ENCODE measurements at places on chromosomes 3 and 15.

DNA sequence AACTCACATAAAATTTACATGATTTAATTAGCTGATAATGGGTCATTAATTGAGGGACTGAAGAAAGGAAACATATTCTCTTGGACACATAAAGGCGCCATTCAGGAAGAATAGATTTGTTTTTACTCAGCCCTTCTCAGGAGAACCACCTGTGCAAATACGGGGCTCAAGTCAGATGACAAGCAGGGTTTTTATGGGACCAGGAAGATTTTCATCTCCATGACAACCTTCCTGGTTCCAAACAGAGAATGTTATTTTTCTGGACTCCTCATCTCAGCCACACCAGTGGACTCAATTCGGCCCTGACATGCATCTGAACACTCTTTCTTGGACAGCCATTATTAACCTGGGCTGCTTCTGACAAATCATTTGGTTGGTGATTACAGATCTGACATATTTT lies 120.5 kb downstream of the PDZRN3 start:
- DNase-seq = peak; percentile 2

DNA sequence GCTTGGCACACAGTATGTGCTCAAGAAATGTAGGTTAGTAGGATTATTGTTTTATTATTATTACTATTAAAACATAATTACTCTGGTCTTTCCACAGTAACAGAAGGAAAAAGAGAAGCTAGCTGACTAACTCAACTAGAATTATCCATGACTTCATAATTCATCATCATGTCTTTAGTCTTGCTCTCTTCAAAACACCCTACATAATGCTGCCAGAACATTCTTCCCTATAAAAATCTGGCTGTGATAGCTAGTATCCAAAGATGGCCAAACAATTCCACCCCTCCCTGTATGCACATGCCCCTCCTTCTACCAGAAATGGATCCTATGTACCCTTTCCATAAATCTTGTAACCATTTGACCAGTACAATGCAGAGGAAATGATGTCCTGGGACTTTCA lies 48.8 kb upstream of the SRGAP3 start:
- no peak for DNase-seq

GRCh38 chr3:16801698-16802097 lies 83.1 kb upstream of the PLCL2 start:
- no peak for DNase-seq

DNA sequence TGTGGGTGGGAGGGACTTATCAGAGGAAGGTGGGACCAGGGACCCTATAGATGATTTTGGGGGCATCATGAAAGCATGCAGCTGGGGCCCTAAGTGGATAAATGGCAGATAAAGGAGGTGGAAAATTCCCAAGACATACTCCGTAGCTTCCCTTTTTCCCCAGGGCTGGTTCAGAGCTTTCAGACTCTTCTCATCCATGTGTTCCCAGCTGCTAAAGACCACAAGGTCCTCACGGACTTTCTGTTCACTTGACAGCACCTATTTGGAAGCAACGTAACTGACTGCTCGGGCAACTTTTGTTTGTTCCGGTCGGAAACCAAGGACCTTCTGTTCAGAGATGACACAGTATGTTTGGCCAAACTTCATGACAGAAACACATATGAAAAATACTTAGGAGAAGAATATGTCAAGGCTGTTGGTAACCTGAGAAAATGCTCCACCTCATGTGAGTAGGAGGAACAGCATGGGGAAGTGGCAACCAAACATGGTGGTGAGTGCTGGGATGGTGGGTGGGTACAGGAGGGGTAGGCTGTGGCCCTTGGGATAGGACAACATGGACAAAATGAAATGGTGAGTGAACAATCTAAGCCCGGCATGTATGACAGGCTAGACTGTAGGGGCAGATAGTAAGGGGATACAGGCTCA lies 28.7 kb upstream of the SRPRB start:
- peak; percentile 10 for DNase-seq

DNA sequence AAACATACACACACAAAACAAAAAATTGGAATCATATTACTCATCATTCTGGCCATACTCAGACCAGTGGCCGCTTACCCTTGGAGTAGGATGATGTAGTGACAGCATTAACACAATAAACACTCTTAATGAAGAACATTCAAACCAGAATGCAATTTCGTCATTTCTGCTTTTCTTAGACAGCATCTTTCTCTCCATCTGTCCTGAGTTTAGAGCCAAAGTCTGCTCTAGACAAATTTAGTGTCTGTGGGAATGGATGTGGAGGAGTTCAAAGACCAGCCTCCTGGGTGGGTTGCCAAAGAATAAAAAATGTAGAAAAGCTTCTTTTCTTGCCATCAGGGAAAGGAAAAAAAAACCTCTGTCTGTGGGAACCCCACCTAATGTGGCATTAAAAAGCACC lies 212.4 kb upstream of the POU1F1 start:
- no peak for DNase-seq

DNA sequence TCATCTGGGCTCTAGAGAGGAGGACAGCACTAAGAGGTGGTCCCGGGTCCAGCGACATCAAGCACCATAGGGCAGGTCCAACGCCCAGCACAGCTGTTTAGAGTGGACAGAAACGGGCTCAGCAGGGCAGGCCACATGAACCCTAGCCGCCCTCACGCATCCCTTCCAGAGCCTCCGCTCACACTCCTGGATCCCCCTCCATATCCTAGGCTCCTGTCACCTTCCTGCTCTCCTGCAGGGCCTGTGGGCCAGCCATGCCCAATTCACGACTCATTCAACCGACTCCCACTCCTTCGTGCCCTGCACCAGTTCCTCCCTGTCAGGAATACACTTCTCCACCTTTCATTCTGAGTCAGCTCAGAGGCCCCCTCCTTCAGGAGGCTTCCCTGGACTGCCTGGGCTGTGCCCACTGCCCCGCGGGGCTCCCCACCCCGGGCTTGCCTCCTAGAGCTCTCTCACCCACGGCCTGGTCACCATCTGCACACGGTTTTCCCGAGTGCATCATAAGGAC lies 90.2 kb downstream of the LINGO1 start:
- DNase-seq = no peak

DNA sequence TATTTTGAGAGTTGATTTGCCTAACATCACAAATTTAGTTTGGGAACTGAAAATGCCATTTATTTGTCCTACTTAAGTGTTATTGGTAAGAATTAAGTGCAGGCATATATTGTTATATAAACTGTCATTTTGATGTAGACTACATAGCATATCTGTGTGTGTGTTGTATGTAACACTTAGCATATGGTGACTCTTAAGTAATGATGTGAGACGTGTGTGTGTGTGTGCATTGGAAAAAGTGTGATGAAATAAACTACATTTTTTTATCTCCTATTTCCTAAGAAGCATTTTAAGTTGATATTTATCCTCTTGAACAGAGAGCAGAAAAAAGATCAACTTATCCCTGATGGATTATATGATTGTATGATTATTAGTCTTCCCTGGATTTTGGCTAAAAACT lies 588.2 kb upstream of the SUCLG2 start:
- no peak for DNase-seq

DNA sequence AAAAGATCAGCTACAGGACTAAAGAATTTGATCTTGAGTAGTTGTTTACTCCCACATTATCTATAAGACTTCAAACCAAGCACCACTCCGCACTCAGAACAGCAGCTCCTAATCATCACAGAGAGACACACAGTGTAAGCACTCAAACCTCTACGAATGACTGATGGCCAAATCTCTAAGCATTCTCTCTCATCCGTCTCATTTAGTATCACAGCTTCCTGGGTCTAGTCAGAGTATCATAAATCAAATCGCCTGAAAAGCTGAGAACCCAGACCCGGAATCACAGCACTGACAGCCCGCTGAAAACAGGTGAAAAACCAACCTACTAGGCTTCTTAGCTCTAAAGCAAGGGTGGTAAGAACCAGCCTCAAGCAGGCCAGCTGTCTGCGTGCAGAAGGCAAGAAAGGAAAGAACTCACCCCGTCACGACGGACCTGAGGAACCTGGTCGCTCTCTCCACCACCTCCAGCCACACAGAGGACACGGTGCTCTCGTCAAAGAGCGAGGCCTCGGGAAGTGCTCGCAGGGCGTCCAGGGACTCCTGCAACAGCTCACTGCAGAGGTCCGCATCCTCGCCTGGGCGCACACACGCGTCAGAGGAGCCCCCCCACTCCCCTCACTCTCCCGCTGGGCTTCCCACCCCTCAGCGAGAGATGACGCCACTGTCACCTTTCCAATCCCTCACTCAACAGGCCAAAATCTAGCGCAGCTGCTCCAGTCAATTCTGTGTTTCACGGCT lies 47.9 kb downstream of the HERC2 start:
- DNase-seq = no peak

DNA sequence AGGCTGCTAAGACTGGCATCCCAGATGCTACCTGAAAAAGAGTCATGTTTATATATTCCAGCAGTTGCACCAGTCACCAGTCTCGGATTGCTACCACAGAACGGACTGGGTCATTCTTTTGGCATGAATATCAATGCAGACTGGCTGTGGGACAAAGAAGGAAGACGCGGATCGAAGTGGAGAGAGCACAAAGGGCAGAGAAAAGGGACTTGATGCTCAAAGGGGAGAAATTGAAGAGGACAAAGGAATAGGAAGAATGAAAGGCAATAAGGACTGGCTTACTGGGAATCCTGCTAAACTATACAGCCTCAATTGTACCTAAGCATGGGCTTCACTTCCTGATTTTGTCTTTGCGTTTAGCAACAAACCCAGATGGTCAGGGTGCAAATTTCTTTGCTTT lies 15.3 kb upstream of the DIS3L start:
- no peak for DNase-seq

- DNase-seq = no peak
These were observed 6.8 kb downstream of the CDAN1 start for GRCh38 chr15:42730135-42730534.

DNA sequence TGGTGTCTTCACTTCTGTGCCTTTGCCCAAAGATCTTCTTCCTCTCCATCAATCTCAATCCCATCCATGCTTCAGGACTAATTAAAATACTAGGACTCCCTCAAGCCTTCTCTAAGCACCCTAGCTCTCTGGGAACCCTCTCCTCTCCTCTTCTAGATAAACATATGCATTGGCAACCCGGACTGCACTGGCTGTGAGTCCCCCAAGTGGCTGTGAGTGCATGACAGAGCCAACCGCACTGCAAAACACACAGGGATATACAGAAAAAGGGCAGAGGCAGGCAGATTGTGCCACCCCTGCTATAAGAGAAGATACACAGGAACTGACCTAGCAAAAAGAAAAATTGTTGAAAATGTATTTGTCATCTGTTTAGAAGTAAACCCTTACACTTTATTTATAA lies 457.1 kb downstream of the MFSD1 start:
- peak; percentile 13 for DNase-seq

- DNase-seq = no peak
These were observed 1311.9 kb downstream of the ROBO1 start for GRCh38 chr3:78455712-78456433.

DNA sequence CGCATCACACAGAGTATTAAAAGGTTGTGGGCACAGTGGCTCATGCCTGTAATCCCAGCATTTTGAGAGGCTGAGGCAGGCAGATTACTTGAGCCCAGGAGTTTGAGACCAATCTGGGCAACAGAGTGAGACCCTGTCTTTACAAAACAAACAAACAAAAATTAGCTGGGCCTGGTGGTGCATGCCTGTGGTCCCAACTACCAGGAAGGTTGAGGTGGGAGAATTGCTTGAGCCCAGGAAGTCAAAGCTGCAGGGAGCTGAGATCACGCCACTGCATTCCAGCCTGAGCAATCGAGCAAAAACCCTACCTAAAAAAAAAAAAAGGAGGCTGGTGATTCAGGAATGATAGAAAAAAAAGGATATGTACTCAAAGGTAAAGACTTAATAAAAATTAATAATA lies 28.2 kb upstream of the ST6GAL1 start:
- no peak for DNase-seq

- no peak for DNase-seq
These were observed 14.6 kb downstream of the LSG1 start for GRCh38 chr3:194657439-194657838.

DNA sequence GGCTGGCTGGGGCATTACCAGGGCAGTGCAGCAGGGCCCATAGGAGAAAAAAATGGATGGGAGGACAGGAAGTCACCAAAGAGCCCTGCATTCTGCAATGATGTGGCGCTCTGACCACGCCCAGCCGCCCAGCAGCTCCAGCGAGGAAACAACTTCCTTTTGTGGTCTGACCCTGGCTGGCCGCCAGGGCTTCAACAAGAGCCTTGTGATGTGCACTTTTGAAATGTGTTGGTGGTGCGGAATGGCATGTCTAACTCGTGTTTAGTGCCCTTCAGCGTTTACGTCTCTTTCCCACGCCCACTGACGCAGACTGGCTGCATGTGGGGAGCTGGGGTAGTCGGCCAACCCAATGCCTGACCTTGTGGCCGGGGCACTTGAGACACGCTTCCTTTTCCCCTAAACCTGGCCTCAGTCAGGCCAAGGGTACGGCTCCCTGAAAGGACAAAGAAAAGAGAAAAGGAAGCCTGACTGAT lies 81.9 kb upstream of the CTNNB1 start:
- DNase-seq = peak; percentile 100

DNA sequence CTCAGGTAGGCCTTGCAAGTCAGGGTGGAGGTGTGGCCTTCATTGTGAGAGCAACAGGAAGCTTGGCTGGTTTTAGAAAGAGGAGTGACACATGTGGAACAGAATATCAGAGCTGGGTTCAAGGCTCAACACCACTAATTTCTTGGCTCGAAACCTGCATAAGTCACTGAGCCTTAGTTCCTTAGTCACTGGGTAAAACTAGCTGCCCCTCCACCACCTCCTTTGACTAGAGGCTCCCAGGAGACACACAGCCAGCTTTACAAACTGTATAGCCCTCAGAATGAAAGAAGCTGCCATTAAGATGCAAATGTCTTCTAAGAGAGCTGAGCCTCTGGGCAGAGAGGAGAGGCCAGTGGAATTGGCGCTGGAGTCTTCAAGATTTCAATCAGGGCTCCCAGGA lies 67.7 kb downstream of the CERS3 start:
- no peak for DNase-seq

GRCh38 chr3:25338158-25338725 lies 89.8 kb upstream of the RARB start:
- no peak for DNase-seq

GRCh38 chr3:69531576-69532546 lies 146.0 kb upstream of the FRMD4B start:
- DNase-seq = no peak

GRCh38 chr15:55694652-55695150 lies 48.3 kb downstream of the PRTG start:
- no peak for DNase-seq

- DNase-seq = no peak
These were observed 138.7 kb upstream of the SNTN start for GRCh38 chr3:63513791-63514190.

DNA sequence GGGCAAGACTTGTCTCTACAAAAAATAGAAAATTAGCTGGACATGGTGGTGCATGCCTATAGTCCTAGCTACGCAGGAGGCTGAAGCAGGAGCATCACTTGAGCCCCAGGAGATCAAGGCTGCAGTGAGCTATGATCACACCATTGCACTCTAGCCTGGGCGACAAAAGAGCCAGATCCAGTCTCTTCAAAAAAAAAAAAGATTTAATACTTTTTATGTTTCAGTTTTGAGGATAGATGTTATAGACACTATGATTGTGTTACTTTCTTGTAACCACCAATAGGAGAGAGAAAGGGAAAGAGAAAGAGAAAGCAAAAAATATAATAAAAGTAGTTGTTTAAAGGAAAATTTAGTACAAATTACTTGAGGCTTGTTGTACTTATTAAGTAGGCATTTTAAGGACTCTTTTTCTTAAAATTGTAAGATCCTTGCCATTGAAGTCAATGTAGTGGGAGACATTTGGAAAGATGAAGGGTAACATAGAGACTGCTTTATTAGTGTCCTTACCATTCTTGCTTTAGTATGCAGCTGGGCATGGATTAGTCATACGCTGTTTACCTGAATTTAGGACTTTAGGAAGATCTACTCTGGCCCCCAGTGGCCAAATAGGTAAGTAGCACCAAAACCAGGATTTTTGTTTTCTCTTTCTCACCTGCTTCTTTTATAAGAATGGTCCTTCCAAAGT lies 35.1 kb upstream of the ZDHHC23 start:
- peak; percentile 73 for DNase-seq

Data from SK-MEL-5 (cell line).